AG04450 (cell line): ENCODE measurements at places on chromosomes 12 and 14. TPM values are rescaled to one million over a fixed set of nuclear protein-coding genes. Genes with fewer than 3 reads are reported as not detected.
A peak's percentile ranks its signal among the peaks of the same experiment; 100 is the strongest.

GRCh38 chr12:29242921-29243431, 93.9 kb downstream of the FAR2 start:
- no peak for DNase-seq

DNA sequence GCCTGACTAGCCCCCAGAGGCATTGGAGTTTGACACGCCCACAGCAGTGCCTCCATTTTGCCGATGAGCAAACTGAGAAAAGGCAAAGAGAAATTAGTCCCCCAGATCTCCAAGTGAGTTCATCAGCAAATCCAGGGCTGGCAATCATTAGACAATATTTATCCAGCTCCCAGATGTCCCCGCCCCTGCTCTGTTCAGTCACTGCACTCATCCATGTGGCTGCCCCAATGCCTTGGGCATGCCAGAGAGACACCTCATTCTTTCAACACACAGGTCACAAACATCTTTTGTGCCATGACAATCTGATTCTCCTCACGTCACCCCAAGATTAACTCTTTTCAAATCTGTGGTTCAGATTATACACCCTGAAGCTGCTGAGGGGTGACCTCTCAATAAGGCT, 43.5 kb downstream of the DPF3 start:
- no peak for DNase-seq

DNA sequence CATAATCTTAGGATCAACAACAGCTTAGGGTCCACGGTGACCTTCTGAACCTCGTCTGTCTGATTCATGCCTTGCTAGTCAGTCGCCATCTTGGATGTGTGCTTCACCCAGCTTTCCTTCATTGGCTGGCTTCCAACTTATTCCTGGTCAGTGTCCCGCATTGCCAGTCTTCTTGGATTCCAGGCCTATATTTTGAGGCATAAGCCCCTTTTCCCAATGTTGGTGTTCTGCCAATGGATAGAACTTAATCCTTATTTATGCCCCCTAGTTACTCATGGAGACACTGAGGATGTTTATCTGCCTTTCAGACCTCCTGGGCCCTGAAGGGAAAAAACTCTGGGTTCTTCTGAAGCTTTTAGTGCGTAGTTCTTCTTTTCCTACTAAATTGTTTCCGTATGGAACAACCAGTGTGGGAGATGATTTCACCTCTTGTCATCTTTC, 5.8 kb downstream of the JDP2 start:
- DNase-seq = no peak

DNA sequence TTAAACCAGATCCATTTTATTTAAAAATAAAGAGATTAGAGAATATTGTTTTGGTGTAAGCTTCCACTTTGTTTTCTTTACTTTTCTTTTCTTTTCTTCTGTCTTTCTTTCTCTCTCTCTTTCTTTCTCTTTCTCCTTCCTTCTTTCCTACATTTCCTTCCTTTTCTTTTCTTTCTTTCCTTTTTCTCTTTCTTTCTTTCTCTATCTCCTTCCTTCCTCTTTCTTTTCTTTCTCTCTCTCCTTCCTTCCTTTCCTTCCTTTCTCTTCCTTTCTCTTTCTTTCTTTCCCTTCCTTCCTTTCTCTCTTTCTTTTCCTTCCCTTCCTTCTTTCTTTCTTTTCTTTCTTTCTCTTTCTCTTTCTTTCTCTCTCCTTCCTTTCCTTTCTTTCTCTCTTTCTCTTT, 100.8 kb downstream of the TMTC3 start:
- DNase-seq = no peak

DNA sequence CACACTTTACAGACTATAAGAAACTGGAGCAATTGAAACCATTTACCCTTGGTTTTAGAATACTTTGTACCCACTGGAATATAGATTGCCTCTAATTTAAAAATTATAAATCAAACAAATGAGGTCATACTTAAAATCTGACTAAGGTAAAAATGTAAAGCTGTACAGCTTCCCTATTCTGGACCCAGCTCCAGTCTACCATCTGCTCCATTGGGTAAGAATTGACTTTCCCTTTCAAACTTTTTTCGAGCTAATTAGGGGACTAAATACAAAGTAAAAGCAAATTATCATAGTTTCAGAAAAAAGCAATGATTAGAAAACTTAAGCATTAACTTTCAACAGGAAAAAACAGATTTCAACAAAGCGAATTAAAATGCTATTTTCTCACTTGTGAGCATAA, 4.3 kb downstream of the KRR1 start:
- no peak for DNase-seq

Gene OTX2
- polyA plus RNA-seq = not detected in 2 replicates

- DNase-seq = no peak
These were observed 13.1 kb upstream of the NGB start for GRCh38 chr14:77284066-77284465.

- no peak for DNase-seq
These were observed 326.7 kb upstream of the TMPO start for GRCh38 chr12:98188650-98189077.

DNA sequence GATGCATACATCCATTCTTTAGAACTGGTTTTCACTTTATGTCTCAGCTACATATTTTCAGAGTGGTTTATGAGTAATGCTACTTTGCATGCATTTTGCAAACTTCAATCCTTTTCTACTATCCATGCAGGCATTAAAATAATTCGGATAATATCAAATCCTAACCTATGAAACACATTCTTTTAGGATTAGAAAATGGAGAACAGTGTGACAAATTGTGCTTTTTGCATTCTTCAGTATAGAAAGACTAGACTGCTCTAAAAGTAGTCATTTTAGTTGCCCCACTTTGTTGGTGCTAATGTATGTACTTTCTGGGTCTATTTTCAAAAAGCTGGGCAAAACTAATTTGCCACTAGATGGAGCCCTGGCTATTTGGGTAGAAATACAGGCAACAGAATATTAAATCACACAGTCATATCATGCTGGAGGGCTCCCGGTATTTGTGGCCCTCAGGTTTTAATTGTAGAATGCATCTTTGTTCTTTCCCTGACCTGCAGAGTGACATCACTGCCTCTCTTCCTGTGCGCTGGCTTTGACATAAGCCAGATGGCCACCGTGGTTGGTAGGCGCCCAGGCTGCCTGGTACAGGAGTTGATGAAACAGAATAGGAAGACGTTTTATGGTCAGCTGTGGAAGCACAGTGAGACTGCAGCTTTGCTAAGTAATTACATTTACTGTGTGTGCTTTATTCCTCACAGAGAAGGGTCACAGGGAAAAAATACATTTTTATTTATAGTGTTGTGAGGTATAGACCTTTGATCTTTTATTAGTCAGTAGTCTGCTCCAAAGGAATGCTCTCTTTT, 28.1 kb downstream of the MSRB3 start:
- DNase-seq = peak; percentile 39

Gene IAPP
- not detected in 2 replicates for polyA plus RNA-seq

- no peak for DNase-seq
These were observed 7.7 kb downstream of the C3AR1 start for GRCh38 chr12:8058506-8058905.

Gene CDKN3
- 20.8 and 28.9 TPM in 2 replicates for polyA plus RNA-seq

DNA sequence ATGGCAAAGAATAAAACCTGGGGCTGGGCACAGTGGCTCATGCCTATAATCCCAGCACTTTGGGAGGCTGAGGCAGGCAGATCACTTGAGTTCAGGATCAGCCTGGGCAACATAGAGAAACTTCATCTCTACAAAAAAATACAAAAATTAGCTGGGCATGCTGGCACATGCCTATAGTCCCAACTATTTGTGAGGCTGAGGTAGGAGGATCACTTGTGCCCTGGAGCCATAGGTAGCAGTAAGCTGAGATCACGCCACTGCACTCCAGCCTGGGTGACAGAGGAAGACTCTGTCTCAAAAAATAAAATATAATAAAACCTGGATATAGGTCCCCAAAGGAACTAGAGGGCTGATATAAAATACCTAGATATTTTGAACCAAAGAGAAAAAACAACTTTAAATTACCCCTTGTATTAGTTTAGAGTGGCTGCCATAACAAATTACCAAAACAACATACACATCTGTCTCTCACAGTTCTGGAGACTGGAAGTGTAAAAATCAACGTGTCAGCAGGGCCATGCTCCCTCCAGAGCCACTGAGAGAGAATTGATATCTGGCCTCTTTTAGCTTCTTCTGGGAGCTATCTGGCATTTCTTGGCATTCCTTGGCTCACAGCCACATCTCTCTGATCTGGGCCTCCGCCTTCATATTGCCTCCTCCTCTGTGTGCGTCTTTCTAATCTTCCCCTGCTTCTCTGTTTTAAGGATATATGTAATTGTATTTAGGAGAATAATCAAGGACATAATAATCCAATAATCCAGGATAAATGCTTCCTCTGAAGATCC, 47.9 kb upstream of the ATF7IP start:
- DNase-seq = no peak

Gene ERH
- 110 and 164 TPM in 2 replicates for polyA plus RNA-seq
